Fibroblast of skin of right quadriceps (primary cell): ENCODE measurements at places on chromosomes 3 and 15.

DNA sequence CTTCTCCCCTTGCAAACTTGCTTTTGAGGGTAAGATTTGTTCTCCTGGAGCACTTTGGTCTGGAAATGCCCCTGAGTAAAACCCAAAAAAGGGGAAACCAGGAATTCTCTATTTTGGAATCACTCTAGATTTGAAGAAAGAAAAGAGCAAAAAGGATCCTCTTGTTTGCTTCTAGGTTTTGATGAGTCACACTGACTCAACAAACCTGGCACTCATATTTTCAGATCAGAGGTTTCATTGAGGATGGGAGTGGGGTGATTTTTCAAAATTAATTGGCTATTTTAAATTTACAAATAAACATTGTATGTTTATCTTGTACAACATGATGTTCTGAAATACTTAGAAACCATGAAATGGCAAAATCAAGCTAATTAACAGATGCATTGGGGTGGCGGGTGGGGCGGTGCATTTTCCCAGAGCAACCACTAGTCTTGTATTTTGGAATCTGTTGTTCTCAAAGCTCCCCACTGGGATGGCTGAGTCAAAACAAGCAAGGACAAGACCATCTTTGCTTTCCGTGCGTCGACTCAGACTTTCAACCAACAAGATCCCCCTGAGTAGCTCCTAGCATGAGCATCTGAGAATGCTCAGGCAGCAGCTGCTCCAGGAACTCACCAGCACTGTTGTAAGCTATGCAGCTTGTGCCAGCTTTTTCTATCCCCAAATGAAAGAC, 451.4 kb downstream of the WDR72 start:
- DNase-seq: no peak

DNA sequence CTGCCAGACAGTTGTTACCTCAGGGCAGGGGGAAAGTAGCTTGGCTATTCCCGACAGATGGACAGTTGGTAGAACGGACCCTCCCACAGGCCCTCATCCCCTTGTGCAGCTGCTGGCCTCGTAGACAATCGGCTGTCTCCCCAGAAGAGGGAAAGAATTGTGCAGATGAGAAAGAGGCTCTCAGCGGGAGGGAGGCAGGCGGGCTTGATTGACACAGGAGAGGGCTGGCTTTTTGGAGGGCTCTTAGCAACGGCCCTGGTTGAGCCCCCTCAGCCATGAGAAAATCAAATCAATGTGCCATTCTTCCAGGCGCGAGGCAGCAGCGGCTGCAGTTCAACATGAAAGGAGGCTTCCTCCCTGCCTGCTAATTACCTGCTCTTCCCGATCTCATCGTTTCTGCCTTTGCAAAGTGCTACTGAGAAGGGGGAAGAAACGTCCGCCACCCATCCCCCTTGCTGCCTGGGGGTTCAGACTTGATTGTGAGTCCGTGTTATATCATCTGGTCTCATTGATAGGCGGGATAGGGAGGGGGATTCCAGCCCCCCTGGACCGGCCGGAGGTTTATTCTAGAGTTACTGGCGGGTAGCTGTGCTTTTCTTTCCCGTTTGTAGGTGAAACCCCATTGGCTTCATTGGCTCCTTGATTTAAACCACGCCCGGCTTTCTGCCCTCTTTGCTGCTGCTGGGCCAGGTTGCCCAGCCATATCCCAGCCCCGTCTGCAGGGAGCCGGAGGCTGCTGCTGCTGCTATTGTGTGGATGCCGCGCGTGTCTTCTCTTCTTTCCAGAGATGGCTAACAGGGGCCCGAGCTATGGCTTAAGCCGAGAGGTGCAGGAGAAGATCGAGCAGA, at the start of gene TAGLN3:
Gene TAGLN3, plus strand, starts transcription at position 287 of the 848 bp plus-strand sequence. Its CDS starts 501 bp downstream, at position 788.
- DNase-seq: no peak

- no peak for DNase-seq
These were observed 1106.4 kb downstream of the SI start for GRCh38 chr3:163971861-163972260.

DNA sequence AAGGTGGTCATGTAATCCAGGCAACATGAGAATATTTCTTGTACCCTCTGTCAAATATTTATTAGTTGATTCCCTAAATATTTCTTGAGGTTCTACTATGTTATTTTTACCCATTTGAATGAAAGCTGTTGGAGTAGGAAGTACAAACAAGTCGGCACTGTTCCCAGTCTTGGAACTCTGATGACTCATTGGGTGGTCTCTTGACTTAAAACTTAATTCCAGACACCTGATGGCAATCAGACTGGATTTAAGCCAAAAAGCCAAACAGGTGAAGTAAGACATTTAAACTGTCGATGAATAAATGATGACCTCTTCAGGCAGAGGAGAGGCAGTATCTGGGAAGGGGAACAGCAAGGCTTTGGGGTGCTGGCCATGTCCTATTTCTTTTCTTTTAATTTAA, 22.8 kb downstream of the C2CD4A start:
- DNase-seq: no peak

GRCh38 chr3:141081141-141081795, 30.1 kb downstream of the SPSB4 start:
- DNase-seq: no peak

GRCh38 chr3:155663467-155664212, 81.2 kb downstream of the PLCH1 start:
- DNase-seq: no peak

GRCh38 chr15:92161039-92161670, 232.5 kb upstream of the ST8SIA2 start:
- DNase-seq: no peak

- DNase-seq: no peak
These were observed 29.5 kb downstream of the CORO2B start for GRCh38 chr15:68608206-68608843.
